ENCODE measurements at places on chromosomes 7 and 10.

GRCh38 chr10:12484941-12485805, 135.8 kb downstream of the CAMK1D start:
- no peak for DNase-seq

- no peak for DNase-seq
These were observed 3.5 kb downstream of the DLX5 start for GRCh38 chr7:97020996-97021746.

- no peak for DNase-seq
These were observed 126.1 kb downstream of the TNS3 start for GRCh38 chr7:47455872-47456185.

DNA sequence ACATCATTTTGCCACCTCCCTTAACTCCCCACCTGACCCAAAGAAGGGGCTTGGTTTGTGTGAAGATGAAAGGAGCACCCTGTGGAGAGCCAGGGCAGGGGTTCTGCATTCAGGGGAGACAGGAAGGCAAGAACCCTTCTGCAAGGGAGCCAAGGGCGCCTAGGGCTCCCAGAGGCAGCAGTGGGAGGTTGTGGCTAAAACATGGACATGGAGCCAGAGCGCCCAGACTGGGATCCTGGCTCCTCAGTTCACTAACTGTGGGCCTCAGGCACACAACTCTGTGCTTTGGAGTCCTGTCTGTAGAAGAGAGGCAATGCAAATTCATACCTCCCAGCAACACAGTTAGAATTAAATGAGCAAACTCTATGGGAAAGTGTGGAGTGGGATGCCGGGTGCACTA, 123.1 kb upstream of the MACROH2A2 start:
- DNase-seq = no peak

DNA sequence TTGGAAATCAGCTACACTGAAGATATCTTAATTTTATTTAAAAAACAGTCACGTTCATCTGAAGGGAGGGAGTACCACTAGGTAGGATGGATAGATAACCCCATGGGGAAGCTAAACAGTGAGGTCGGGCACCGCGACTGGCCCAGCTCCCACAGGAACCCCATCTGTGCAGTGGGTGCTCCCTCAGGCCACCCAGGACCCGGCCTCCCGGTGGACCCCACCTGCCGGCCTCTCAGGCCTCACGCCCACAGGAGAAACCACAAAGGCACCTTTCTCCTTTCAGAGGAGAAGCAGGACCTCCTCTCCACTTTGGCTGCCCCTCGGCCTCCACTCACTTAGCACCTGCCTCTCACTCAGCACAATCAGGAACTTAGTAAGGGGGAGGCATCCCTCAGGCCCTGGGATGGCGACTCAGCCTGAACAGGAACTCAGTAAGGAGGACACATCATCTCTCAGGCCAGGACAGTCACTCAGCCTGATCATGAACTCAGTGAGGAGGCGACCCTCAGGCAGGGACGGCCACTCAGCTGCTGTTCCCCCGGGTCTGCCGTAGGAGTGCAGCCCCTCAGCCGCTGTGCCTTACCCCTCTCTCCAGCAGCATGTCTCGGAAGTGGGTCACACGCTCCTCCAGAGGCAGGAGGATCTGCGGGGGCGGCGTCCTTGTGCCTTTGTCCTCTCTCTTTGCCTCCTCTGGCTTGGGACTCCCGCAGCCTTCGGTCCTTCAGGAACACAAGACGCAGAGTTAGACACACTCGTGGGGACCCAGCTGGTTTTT, 195.1 kb downstream of the TCERG1L start:
- DNase-seq = no peak

DNA sequence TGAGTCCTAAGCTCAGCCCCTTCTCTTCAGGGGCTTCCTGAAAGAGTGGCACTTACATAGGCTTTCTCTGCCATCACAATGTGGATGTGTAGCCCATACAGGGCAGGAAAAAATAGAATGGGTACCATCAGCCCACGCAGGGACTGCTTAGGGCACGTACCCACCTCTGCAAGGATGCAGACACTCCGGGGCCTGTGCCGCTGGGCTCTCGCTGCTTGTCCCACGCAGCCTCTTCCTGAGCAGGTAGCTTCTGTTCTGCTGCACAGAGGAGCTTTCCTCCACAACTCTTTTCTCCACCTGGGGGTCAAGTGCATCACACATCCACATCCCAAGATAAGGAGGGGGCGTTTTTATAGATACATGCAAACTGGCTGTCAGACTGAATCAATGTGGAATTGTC, 34.3 kb downstream of the FRMPD2 start:
- no peak for DNase-seq

GRCh38 chr10:94150541-94151184, 156.9 kb downstream of the PLCE1 start:
- DNase-seq = no peak

Measured in esophagus squamous epithelium (tissue), 5 donors.